NCI-H345 (cell line): ENCODE measurements at places on chromosomes 7 and 10.

DNA sequence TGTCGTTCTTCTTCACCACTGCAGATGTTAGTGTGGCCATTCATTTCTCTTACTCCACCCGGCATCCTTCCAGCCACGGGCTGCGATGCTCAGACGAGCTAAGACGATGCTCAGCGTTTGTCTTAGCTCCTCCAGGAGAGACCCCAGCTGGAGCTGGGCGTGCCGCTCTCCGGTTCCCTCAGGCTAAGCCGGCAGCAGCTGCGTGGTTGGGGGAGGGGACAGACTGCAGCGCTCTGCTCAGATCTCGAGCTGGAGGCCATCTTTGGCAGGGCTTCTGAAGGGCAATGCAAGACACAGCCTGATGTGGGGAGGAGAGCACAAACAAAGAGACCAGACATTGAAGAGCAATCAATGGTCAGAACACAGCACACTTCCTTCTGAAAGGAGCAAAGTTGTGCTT lies 4.8 kb downstream of the INA start:
- peak; percentile 81 for DNase-seq

DNA sequence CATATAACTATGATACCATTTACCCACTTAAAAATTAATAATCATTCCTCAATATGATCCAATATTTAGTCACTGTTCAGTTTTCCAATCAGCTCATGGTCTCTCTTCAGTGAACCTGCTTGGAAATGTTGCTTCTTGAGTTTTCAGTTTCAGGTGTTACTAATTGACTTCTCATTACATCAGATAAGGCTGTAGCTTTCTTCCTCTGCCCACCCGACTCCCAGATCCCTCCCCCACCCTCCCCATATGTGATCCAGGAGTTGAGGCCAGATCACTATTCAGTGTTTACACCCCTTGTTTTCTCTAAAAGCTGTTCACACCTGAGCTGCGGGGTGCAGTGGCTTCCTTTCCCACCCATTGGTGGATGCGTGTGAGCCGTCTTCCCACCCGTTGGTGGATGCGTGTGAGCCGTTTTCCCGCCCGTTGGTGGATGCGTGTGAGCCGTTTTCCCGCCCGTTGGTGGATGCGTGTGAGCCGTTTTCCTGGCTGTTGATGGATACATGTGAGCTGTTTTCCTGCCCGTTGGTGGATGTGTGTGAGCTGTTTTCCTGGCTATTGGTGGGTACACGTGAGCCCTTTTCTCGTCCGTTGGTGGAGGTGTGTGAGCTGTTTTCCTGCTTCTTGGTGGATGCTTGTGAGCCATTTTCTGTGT lies 3.2 kb upstream of the MTG1 start:
- DNase-seq, result no peak

- no peak for DNase-seq
Observed at GRCh38 chr7:12866207-12866606, 178.8 kb downstream of the ARL4A start.

DNA sequence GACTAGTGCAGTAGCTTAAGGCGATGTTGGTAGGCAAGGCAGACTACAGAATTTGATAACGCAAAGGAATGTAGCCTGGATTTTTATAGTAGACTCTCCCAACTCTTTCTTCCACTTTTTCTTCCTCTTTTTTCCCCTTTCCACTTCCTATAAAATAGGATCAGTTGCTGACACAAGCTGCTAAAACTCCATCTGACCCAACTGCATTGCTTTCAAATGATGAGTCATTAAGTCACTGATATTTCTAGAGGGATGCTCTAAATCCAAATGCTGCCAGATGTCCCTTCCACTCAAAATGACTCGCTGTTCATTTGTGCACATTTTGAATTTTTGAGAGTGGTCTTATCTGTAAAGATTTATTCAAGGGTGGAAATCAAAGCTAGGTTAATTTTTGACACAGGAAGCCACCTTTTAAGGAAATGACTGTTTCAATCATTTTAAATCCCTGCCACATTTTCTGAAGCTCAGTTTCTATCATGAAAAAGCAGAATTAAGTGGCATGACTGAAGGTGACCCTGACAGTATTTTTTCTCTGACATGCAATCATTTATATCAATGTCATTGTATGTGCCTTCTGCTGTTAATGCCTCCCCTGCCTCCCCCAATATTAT lies 25.8 kb upstream of the SFMBT2 start:
- no peak for DNase-seq

DNA sequence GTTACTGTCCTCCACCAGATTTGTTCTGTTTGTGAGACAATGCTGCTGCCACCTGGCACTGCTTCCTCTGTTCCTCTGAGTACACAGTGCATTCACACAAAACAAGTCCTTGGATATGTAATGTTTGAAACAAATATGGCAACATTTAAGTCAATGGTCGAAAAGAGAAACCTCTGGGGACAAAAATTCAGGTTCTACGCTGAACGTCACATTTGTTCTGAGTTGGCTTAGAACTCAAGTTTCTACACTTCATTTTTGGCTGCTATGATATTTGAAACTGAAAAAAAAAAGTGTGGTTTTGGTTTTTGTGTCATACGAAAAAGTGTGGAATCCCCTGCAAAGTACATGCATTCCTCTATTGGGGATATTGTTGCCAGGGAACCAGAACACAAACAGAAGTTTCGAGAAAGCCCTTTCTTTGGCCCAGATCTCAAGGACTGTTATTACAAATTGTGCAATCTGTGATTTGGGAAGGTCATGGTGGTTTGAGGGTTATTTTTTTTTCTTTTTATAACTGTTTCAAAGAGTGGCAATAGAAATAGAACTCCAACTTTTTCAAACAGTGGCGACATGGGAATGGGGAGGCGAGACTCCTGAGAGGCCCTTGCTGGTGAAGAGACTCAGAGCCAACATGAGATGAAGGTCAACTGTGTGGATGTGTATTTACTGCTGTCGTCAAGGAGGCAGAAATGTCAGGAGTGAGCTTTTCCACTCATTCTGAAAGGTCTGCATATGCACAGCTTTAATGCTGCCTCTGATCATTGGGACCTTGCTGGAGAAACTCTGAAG lies 127.5 kb downstream of the CUBN start:
- DNase-seq, result no peak

DNA sequence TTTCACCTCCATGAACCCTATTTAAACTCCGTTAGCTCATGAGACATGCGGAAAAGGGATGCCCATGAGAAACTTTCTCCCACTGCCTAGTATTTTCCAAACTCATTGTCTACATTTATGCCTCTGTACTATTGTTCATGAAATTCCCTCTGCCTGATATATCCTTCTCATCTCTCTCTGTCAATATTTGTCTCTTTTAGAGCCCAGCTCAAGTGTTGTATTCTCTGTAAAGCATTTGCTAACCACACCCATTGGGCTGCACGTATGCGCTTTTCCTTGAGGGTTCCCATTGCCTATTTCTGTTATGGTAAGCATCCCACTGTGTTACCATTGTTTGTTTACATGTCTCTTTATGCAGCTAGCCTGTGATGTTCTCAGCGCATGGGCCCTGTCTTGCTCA lies 211.4 kb downstream of the MDFIC start:
- DNase-seq, result peak; percentile 97

- DNase-seq, result no peak
Observed at GRCh38 chr7:4959893-4960292, 906 bp upstream of the MMD2 start.

DNA sequence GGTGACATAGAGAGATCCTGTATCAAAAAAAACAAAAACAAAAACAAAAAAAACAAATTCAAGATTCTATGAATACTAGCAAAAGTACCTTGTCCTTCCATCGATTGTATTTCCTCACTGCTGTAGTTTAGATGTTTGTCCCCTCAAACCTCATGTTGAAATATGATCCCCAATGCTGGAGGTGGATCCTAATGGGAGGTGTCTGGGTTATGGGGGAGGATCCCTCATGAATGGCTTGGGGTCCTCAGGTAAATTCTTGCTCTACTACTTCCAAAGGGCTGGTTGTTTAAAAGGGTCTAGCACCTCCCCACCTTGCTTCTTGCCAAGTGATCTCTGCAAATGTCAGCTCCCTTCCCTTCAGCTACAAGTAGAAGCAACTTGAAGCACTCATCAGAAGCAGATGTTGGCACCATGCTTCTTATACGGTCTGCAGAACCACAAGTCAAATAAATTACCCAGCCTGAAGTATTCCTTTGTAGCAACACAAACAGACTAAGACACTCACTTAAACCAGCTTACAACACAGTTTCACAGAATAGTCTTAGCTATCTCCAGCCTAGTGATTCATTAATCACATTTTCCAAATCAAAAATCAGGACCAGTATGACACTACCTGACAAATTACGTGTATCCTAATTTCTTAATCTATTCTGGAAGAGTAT lies 20.7 kb downstream of the ABI1 start:
- DNase-seq, result no peak

GRCh38 chr7:156105337-156106106 lies 293.3 kb upstream of the SHH start:
- DNase-seq, result no peak

DNA sequence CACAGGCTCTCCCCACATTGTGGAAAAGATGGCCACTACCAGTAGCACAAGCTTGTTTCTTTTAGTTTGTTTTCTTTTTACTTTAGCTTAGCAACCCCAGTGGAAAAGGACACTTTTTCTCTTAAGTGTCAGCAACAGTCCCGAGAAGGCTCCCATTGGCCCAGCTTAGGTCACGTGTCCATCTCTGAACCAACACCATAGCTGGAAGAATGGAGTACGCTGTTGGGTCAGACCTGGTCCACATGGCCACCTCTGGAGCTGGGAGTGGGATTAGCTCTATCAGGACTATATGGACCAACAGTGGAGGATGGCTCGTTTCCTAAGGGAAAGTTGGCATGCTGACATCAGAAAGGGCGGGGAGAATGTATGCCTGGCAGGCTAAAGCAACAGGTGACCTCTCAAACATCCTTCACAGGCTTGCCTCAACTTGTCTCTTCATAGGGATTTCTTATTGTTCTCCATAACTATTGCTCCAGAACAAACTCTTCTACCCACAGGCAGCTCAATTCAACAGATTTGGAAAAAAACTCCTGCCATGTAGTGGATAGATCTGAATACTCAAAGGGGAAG lies 27.6 kb upstream of the NEUROG3 start:
- DNase-seq, result no peak

GRCh38 chr7:130921391-130922180 lies 187.6 kb upstream of the KLF14 start:
- DNase-seq, result no peak

GRCh38 chr10:32340596-32341180 lies 6.3 kb downstream of the EPC1 start:
- no peak for DNase-seq

DNA sequence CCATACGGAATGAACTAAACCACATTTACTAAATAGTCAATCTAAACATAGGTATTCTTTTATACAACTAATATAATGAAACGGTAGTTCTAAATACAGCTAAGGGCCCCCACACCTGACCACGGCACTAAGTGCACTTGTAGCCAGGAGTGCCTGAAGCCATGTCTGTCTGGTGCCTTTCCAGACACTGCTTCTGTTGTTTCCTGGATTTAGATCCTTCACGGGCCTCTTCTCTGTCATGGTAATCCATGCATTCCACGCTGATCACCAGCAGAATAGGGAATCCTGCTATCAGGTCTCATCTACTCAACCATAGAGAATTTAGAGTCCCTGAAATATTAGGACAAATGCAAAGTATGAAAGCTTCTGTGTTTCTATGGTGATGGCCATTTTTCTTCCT lies 37.8 kb downstream of the OSBPL3 start:
- no peak for DNase-seq

- no peak for DNase-seq
Observed at GRCh38 chr7:97346349-97346748, 228.9 kb downstream of the SDHAF3 start.

DNA sequence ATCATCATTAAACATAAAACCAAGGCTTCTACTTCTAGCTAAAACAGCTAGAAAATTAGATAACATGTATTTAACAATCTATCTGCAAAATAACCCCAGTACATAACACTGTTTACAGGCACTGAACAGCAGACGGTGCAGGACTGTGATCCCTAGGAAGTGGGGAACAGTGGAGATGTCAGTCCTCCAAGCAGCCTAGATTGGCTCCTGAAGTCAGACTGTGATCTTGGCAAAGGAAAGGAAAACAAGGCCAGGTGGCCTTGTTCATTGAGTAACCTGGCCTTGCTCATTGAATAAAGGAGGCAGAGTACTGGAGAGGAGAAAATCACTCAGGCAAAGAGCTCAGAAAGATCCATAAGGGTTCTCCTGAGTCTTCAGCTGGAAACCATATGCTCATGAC lies 77.7 kb upstream of the DIP2C start:
- no peak for DNase-seq

DNA sequence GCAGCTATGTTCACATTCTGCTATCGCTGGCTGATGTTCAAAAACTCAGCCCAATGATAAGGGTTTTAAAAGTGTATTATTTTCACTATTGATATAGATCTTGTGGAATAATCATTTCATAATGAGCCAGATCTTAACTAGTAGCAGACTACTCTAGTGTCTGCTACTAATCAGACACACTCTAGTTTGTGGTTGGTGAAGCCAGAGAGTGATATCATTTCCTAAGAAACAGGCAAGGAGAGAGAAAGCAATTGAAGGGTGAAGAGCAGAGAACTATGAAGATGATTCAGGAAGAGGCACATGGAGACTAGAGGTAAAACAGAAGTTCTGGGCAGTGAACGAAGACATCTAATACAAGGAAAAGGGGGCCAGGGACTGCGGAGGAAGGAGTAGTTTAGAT lies 58.2 kb upstream of the BET1 start:
- no peak for DNase-seq

DNA sequence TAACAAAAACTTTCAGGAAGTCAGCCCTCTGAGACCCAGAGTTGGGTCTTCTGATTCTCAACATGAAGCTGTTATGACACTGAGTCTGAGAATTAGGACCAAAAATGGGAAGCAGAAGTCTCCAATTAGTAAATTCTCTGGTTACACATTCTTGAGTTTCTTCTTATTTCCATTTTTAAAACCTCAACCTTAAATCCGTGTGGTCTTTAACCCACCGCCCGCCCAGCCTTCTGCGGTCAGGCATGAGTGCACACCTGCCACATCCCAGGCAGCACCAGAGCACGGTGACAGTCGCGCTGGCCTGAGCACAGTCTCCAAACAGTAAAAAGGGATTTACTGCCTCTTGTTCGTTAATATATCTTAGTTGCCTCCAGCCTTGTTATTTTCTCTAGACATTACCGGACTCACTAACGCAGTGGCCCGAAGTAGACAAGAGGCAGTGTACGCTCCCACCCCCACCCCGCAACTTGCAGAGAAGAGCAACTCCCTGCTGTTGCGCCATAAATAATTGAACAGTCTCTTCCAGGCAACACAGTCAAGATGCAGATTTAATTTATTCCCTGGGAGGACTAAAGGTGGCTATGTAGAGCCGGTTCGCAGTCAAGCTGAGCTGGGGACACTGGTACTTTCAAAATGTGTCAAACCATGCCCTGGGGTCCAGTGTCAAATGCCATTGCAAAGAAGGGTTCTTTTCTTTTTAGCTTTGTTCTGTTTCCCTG lies 147.0 kb upstream of the CELF2 start:
- no peak for DNase-seq

DNA sequence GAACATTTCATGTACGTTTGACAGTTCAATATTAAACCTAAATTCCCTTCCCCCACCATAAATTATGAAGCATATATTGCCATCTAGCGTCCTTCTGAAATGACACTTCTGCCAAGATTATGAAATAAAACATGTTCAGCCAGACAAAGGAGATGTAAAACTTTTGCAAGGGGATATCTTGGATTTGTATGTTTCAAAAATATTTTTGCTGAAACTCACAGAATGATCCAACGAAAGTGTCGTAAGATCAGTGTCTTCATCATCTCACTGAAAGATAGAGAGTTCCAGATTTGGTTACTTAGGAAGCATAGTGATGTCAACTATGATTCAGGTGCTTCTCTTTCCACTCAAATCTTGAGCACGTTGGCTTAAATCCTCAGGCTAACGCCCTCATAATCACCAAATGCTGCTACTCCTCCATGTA lies 904.3 kb downstream of the XPNPEP1 start:
- no peak for DNase-seq
